Right hindlimb (tissue), 1 donor: ENCODE measurements at places on chromosomes 12 and 14.

GRCh38 chr12:124171231-124171979, 123.5 kb upstream of the RFLNA start:
- no peak for DNase-seq

- no peak for DNase-seq
Observed at GRCh38 chr14:74528406-74528805, 34.8 kb downstream of the ISCA2 start.

GRCh38 chr12:12704593-12705230, 8.7 kb upstream of the GPR19 start:
- peak; percentile 64 for DNase-seq

DNA sequence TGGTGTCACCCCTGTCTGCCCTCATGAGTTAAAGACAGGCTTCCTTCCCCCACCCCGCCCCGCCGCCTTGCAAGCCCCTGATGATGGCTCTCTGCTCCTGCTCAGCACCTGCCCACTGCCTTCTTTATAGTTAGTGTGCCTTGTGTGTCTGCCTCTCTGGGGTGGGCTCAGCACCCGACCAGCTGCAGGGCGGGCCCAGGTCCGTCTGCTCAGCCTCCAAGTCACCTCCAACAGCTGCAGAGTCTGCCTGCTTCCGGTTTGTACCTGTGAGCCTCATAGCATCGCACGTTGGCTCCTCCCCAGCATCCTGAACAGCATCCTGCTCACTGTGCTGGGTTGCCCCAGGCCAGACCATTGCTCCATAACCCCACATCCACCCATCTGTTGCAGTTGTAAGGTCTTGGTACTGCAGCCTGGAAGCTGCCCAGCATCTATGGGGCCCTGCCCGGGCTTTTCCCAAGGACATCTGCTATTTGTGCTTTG, 3.5 kb downstream of the TGFB3 start:
- no peak for DNase-seq

- DNase-seq = no peak
Observed at GRCh38 chr12:131311764-131312163, 358.1 kb downstream of the ADGRD1 start.

GRCh38 chr12:92213166-92213565, 67.5 kb upstream of the BTG1 start:
- no peak for DNase-seq

DNA sequence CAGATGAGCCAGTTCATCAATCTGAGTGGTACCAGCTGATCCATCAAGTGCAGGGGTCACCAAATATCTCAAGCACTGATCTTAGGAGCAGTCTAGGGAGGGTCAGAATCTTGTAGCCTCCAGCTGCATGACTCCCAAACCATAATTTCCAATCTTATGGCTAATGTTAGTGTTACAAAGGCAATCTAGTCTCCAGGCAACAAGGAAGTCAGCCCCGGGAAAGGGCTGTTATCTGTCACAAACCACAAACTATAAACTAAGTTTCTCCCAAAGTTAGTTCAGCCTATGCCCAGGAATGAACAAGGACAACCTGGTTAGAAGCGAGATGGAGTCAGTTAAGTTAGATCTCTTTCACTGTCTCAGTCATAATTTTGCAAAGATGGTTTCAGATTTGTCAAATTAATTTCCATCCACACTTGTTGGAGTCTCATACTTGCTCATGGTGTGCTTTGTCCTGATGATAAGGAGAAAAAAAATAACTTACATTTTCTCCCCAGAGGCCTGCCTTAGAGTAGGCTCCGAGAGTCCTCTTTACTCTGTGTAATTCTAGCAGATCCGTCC, 3.9 kb upstream of the ABHD4 start:
- no peak for DNase-seq

DNA sequence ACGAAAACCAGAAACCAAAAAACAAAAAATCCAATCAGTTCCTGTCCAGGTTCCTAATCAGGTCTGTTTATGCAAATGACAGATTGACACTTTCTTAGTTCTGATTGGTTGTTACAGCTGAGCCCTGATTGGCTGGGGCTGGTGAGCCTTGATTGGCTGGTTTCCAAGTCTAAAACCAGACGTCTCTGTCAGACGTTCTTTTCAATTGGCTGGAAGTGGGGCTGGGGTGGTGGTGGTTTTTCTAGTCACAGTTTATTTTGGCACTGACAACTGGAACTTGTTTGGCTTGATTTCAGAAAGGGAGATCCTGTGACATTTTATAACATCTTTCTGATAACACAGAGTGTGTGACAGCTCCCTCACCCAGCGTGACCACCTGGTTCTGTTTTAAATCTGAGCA, 36.1 kb upstream of the PRICKLE1 start:
- no peak for DNase-seq

DNA sequence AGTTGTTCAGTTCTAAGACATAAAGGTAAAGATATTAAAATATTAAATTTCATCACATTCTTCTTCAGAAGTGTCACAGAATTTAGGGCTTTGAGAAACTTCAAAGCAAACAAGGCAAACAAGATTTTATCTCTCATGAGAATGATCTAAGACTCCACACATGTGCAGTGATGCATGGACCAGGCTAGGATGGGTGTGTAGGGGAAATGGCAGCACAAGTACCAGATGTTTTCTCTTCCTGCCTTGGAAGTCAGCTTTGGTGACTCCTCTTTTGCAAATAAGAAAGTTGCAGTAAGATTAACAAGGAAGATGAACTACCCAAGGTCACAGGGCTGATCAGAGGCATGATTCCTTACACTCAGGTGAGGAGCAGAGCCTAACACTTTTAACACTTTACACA, 163.8 kb upstream of the LMNTD1 start:
- no peak for DNase-seq

DNA sequence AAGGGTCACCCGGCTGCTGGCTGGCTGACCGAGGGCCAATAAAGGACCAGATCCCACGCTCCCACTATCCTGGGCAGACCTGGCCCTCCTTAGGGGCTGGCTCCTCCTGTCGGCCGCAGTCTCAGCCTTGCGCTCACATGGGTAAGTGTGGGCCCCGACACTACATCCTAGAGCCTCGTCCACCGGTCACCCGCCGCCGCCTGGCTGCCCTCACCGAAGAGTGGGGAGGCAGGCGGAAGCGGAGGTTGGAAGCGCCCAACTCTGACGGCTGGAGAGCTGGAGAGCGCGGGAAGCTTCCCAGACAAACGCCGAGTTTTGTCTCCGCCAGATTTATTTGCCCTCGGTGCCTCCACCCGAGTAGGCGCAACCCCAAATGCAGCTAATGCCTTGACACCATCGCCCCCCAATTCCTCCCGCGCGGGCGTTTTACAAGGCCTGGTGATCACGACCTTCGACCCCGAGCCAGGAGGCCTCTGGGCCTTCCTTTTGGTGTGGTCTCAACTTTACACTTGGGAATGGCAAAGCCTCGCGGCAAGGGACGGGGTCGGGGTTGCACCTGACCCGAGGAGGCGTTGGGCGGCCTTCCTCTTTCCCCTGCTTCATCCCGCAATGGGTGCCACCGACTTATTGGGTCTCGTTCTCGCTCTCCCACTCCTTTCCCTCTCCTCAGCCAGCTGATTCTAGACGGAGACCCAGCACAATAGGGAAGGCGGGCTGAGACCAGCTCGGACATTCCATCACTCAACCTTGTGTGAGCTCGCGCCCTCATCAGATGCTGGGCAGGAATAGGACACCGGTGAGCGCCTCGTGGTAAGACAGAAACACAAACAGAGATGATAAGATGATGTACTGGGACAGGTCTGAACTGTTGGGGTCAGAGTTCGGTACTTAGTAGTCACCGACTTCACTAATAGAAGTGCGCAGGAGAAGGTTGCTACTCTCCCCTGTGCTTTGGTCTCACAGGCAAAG, 78.3 kb upstream of the ANO4 start:
- DNase-seq = no peak

- no peak for DNase-seq
Observed at GRCh38 chr14:21191261-21191808, 35.5 kb upstream of the OR5AU1 start.

DNA sequence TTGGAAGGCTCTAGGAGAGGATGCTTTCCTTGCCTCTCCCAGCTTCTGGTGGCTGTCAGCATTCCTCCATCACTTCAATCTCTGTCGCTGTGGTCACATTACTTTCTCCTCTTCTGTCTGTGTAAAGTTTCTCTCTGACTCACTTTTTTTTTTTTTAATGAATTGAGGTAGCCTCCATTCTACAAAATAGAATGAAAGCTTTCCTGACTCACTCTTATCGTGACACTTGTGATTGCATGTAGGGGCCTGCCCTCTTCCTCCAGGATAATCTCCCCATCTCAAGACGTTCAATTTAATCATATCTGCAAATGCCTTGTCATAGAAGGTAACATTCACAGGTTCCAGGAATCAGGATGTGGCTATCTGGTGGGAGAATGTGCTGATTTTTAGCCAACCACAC, 153.5 kb upstream of the HMGA2 start:
- no peak for DNase-seq

DNA sequence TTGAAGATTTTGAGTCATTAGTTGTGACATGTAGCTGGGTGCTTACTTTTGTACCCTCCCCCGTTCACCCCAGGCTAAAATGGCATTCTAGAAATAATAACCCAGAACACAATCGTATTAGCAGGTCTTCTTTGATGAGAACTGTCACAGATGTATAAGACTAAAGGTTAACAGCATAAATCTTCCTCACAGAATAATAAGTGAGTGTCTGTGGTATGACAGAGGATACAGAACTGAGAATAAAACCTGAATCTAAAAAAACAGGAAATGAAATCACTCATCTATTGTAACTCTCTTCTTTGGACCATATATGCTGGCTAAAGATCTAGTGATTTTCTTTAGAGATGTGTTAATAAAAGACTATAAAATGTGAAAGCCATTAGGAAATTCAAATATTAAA, 746.6 kb downstream of the LRFN5 start:
- no peak for DNase-seq

- no peak for DNase-seq
Observed at GRCh38 chr12:94791933-94792332, 141.6 kb upstream of the TMCC3 start.
